ENCODE measurements at places on chromosomes 5 and 9.

DNA sequence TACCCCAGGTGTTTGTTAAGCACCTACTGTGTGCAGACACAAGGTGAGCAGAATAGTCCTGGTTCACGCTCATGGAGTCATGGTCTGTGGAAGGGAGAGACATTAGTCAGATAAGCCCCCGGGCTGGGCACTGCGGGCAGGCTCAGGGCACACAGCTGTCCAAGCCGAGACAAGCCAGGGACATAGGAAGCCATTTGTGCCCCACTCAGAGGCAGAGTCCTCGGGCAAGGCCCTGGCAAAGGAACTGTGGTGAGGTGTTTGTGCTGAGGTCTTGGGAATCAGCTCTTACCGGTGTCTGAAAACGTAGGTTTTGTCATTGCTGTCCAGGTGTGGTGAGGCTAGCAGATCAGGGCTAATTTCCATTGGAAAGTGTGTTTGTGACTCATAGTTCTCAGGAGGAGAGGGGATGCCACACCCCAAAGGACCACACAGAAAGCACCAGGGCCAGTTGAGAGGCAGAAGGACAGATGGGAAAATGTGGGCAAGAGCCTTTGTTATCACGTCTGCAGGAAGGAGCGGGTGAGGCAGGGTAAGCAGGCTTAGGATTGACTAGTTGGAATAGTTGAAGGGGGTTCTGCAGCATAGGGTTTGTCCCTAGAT lies 46.1 kb upstream of the NEURL1B start:
- DNase-seq = no peak

DNA sequence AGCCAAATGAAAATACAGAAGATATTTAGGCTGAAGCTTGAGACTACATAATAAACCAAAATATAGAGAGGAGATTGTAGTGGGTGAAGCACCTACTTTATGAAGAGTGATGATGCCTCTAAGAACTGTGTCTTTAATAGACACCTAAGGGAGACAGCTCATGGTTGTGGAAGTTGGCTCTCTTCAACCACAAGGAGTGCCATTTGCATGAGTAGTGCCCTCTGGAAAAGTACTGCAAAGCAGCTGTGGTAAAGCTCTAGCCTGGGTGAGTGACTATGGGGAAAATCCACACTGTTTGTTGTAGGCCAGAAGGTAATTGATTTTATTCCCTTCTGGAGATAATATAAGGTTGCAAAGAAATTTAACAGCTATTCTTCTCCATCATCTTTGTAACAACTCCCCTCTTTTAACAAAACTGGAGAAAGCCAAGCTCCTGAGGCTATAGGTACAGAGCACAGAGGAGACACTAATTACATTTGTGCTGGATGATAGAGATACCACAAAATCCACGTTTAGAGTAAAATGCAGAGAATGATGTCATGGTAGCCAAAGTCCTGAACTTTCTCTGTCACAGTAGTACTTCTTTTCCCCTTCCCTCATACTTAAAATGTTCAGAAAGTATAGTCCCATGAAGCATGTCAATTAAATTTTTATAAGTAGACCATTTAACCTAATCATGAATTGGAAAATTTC lies 122.8 kb downstream of the STARD4 start:
- DNase-seq = no peak

- no peak for DNase-seq
Measured at GRCh38 chr9:13491493-13492424, 212.3 kb upstream of the MPDZ start.

DNA sequence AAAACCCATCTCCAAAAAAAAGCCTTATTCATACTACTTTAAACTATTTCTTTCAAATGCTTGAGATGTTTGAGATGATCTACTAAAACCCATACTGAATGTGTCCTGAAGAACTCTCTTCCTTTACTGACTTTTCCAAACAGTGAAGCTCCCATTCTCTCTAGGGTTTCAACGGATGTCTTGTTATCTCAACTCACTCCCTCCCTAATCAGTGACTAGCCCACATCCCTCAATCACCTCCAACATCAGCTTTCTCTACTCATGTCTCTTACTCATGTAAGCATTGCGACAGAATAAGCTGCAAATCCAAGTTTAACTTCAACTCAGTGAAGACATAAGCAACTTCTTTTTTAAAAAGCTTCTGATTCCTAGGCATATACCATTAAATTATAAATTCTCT lies 42.1 kb downstream of the WDR41 start:
- DNase-seq = no peak

DNA sequence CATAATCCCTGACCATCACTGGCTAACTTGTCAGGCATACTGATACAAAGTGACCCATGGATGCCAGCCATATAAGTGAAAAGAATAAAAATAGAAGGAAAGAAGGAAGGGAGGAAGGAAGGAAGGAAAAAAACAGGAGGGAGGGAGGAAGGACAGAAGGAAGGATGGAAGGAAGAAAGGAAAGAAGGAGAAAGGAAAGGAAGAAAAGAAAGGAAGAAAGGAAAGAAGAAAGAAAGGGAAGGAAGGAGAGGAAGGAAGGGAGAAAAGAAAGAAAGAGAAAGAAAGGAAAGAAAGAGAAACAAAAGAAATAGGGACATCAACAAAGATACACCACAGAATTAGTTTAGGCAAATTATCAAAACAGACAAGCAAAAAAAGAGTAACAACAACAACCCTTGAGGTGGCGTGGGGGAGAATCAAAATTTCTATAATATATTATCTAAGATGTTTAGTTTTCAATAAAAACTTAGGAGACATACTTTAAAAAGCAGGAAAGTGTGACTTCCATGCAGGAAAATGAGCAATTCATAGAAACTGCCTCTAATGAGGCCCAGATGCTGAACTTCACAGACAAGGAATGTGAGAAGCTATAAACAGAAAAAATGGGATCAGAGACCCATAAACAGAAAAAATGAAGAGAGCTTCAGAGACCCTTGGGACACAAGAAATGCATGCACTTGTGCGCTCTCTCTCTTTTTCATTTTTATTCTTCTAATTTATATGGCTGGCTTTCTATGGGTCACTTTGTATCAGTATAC lies 96.1 kb upstream of the NFIL3 start:
- DNase-seq = no peak

DNA sequence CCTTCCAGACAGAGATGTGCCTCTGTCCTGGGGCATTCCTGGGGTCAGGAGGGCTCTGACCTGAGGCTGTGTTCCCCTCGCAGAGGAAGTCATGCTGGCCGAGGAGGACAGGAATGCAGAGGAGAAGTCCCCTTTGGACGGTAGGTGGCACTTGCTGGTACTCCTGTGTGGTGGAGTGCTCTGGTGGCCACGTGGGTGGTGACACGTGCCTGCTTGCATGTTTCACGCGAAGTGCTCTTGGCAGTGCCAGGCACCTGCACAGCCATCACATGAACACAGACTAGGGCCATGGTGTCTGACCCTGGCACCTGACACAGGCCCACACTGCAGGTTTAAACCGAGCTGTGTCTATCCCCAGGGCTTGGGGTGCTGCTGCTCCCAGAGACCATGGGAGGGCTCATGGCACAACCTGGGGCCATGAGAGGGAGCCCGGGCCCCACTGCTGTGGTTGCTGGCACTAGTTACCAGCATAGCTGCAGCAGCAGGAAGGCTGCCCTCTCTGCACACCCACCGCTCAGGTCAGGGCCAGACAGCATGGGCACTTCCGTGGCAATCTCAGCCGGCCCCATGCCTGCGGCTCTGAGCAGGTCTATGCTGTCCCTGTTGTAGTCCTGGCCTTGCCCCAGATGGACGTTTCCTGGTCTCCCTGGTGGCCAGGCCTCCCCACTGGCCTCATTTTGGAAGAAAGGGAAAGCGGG lies 79.3 kb downstream of the CACNA1B start:
- DNase-seq = no peak

GRCh38 chr9:131590907-131591844 lies 45.9 kb downstream of the PRRT1B start:
- peak; percentile 67 for DNase-seq

GRCh38 chr5:36552651-36553393 lies 53.6 kb upstream of the SLC1A3 start:
- DNase-seq = no peak

- no peak for DNase-seq
Measured at GRCh38 chr9:121206516-121207370, 5.1 kb upstream of the RAB14 start.

GRCh38 chr5:54603372-54603771 lies 85.8 kb downstream of the SNX18 start:
- no peak for DNase-seq

GRCh38 chr9:70641631-70642030 lies 227.2 kb upstream of the KLF9 start:
- no peak for DNase-seq

DNA sequence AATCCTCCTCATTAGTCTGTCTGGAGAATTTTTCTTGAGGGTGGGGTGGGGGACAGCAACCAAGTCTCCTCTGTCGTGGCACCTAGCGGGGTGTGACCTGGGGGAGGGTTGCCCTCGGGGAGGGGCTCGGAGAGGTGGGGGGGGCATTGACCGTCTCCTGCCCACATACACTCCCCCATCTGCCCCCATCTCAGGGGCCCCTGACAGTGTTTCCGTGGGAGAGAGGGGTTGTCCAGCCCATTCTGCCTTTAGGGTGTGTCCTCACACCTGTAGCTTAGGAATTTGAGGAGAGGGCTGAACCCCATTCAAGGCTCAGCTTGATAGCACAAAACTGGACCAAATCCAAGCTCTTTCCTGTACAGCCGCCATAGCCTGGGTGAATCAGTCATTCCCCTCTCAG lies 5.9 kb upstream of the CXXC5 start:
- DNase-seq = no peak

- DNase-seq = no peak
Measured at GRCh38 chr9:113290052-113290607, 13.0 kb downstream of the RNF183 start.

DNA sequence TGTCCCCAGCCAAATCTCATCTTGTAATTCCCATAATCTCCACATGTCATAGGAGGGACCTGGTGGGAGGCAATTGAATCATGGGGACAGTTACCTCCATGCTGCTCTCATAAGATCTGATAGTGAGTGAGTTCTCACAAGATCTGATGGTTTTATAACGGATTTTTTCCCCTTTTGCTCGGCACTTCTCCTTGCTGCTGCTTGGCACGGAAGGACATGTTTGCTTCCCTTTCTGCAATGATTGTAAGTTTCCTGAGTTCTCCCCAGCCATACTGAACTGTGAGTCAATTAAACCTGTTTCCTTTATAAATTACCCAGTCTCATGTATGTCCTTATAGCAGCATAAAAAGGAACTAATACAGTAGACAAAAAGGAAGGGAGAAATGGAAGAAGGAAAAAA lies 76.7 kb upstream of the CCNG1 start:
- DNase-seq = no peak

GRCh38 chr5:39205550-39205949 lies 13.8 kb downstream of the FYB1 start:
- no peak for DNase-seq

GRCh38 chr9:87594194-87594593 lies 96.5 kb downstream of the DAPK1 start:
- no peak for DNase-seq

- DNase-seq = no peak
Measured at GRCh38 chr5:66643387-66643786, 47.2 kb downstream of the MAST4 start.

DNA sequence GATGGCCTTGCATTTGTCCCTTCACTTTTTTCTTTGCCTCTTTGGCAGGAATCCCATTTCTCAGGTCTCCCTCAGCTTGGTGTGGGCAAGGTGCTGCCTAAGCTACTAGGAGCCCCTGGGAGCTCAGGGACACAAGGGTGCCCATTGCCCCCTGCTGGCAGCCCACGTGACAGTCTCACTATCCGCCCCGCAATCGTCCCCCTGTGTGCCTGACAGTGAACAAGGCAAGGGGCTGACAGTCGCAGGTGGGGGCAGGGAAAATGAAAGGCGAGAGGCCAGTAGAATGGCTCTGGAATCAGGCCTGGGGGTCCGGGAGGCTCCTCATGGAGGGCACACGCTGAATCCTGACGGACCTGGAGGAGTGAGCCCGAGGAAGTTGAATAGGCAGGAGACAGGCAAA lies 2.0 kb upstream of the PCDH12 start:
- DNase-seq = no peak

- peak; percentile 50 for DNase-seq
Measured at GRCh38 chr9:129068990-129069861, 11.7 kb upstream of the DOLPP1 start.

DNA sequence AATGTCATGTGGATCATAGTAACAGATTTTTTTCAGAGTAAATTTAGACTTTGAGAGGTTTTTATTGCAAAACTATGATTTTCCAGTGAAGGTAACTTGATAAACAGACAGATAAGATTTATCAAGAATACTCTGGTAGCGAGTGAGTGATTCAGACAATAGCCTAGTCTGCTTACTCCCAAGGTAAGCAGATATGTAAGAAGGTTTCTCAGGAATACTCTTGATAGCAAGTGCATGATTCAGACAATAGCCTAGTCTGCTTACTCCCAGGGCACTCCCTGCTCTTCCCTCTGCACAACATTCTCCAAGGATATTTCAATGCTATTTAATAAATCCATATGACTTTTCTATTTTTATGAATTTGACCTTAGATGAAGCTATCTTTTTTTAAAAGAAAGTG lies 1881.5 kb downstream of the EFNA5 start:
- DNase-seq = no peak

GRCh38 chr9:113933671-113934070 lies 57.6 kb downstream of the ZNF618 start:
- no peak for DNase-seq

- no peak for DNase-seq
Measured at GRCh38 chr5:4533457-4534105, 606.5 kb upstream of the ADAMTS16 start.

- no peak for DNase-seq
Measured at GRCh38 chr9:18138656-18139055, 335.3 kb upstream of the ADAMTSL1 start.

DNA sequence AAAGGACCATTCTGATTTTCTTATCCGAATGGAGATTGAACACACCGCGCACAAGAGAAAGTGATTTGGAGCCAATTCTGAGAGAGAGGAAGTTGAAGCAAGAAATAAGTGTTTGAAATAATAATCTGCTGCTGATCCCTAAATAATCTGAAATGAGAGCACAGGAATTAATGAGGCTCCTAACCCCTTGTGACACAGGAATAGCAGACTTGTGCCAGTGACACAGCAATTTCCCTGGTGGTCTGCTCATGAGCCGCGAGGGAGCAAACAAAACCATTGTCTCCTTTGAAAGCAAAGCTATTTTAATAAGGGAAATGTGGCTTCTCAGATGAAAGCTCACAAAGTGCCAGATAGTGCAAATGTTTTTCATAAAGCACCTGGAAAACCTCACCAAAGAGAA lies 936.1 kb upstream of the WWC1 start:
- DNase-seq = no peak

GRCh38 chr9:75811692-75812091 lies 78.8 kb upstream of the PCSK5 start:
- no peak for DNase-seq

GRCh38 chr9:77729177-77729576 lies 81.1 kb upstream of the GNA14 start:
- no peak for DNase-seq

GRCh38 chr9:93464395-93464794 lies 11.0 kb upstream of the FAM120AOS start:
- no peak for DNase-seq

- DNase-seq = no peak
Measured at GRCh38 chr5:1129711-1130055, 17.8 kb upstream of the SLC12A7 start.

Measured in GM06990 (cell line).